ENCODE measurements at places on chromosomes 4 and X. TPM values are rescaled to one million over a fixed set of nuclear protein-coding genes. Genes with fewer than 3 reads are reported as not detected.

NKX6-1 gene
- polyA plus RNA-seq: 0.27 TPM

PNMA5 gene
- polyA plus RNA-seq: 0.06 TPM

DDIT4L gene
- polyA plus RNA-seq: 18.3 TPM

KLKB1 gene
- polyA plus RNA-seq: not detected

PLAC8 gene
- polyA plus RNA-seq: 1.1 TPM

RNF175 gene
- polyA plus RNA-seq: 0.25 TPM

HNRNPD gene
- polyA plus RNA-seq: 277 TPM

AADAT gene
- polyA plus RNA-seq: 19.2 TPM

ZCCHC18 gene
- polyA plus RNA-seq: 1.5 TPM

KIF4A gene
- polyA plus RNA-seq: 5.2 TPM

FAM53A gene
- 2.4 TPM for polyA plus RNA-seq

FAM156B gene
- polyA plus RNA-seq: 17.9 TPM

ASB12 gene
- 24.3 TPM for polyA plus RNA-seq

MAGEA11 gene
- not detected for polyA plus RNA-seq

OFD1 gene
- 21.6 TPM for polyA plus RNA-seq

GIMD1 gene
- not detected for polyA plus RNA-seq

All from hindlimb muscle (tissue), 1 donor.